Activated CD4-positive, alpha-beta T cell treated with anti-CD3 and anti-CD28 coated beads, Interleukin-10, Interleukin-2, amounts not matched to agents 100 ng/mL and 50 ng/mL, durations not matched to agents 16 hours and 8 hours (primary cell): ENCODE measurements at places on chromosomes 3 and 15.

- no peak for DNase-seq
Observed at GRCh38 chr15:68637767-68638404, 59.1 kb downstream of the CORO2B start.

DNA sequence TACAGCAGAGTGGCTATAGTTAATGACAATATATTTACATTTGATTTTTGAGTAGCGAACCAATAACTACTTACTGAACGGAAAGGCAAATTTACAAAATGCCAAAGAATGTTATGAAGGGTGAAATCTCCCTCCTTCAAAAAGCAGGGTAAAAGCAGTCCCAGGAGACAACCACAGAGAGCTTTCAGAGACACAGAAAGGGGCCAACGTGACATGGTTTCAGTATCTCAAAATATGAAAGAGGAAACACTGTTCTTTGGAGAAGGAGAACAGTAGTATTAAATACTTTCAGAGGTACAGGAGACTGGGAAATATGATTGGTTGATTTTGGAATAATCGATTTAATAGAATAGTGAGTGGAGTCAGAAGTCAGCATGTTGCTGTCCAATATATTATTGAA is 52.3 kb upstream of the ROBO1 start:
- DNase-seq, result no peak

- DNase-seq, result no peak
Observed at GRCh38 chr15:90710436-90711027, 6.6 kb upstream of the BLM start.

DNA sequence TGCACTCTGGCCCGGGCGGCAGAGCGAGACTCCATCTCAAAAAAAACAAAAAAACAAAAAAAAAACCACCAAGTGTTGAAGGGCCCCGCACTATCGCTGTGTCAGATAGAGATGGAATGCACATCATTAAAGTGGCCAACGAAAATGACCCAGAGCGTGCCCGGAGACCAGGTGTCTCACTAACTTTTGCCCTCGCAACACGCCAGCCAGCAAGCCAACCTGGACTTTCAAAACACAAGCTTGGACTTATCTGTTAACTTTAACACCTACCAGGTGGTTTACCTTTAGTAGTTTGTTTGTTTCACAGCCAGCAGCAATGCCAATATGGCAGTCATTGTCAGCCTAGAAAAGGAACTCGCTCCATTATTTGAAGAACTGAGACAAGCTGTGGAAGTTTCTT is 28.6 kb downstream of the FAM174B start:
- no peak for DNase-seq

DNA sequence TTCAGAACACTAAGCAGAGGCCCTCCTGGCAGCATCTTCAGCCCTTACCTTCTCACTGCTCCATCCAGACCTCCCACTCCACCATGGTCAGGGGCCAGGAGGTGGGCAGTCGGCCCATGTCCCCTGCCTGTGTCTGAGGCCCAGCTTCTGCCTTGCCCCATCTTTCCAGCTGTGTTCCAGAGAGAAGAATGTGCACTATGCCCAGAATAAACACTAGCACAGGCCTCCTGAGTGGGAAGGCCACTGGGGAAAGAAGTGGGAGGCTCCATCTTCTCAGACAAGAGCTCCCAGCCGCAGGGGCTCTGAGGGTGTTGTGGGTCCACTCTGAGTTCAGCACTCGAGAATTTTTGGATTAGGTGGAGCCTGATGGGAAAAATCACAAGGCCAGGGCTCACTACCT is 44.5 kb downstream of the ADCY5 start:
- no peak for DNase-seq

DNA sequence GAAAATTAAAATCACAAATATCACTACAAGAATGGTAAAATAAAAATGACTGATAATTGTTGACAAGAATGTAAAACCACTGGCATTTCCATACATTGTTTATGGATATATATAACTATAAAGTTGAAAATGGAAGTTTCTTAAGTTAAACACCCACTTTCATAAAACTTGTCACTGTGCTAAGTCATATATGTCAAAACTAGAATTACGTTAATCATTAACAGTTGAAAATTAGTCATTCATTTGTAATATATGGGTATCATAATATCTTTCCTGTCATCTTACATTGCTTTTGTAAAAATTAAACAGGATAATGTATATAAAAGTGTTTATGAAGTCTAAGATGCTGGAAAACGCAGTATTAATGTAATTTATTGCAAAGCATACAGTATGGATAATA is 1398.6 kb upstream of the ALCAM start:
- no peak for DNase-seq

- DNase-seq, result no peak
Observed at GRCh38 chr3:195760345-195761122, 39.8 kb downstream of the MUC20 start.

GRCh38 chr3:114466816-114467215 is 173.0 kb downstream of the TIGIT start:
- DNase-seq, result no peak
